NCI-H2081 treated with DMSO at 0.1 percent for 48 hours (cell line): ENCODE measurements at places on chromosomes 12 and 14.
A peak's percentile ranks its signal among the peaks of the same experiment; 100 is the strongest.

DNA sequence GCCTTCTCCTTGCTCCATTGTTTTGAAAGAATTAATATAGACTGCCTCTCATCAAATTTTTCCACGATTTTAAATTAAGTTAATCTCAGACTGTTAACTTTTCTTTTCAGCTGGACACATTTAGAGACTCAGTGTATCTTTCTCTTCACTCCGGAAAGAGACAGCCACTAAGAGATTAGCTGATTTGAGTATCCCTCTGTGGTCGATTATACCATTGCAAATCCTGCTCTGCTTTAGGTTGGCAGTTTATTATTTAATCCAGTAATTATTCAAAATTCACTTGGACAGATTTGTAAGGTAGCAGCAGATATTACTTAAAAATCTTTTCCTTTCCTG is 588 bp upstream of the TWF1 start:
- no peak for DNase-seq

DNA sequence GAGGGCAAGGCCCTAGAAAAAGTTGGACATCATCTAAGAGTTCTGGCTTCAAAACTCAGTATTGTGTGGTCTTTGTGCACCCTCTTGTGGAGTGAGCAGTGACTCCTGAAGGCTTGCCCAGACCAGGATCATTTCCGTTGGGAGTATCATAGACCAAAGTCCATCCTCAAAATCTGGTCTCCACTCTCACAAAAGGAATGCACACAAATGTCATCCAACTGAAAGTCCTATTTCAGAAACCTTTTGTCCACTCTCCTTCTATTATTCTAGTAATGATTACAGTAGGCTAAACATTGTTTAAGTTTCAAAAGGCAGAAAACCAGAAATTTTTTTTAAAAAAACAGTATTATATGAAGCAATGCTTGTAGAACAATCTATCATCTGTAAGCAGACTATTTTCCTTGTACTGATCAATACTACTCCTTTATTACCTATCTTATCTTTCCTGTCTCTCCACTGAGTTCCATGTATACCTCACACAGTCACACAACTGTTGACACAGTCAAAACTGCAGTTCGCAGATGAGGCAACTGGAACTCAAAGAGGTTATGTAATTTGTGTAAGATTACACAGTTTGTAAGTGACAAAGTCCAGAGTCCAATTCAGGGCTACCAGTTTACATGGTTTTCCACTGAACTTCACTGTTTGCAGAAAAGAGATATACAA is 41.4 kb downstream of the COX16 start:
- DNase-seq: peak; percentile 8

DNA sequence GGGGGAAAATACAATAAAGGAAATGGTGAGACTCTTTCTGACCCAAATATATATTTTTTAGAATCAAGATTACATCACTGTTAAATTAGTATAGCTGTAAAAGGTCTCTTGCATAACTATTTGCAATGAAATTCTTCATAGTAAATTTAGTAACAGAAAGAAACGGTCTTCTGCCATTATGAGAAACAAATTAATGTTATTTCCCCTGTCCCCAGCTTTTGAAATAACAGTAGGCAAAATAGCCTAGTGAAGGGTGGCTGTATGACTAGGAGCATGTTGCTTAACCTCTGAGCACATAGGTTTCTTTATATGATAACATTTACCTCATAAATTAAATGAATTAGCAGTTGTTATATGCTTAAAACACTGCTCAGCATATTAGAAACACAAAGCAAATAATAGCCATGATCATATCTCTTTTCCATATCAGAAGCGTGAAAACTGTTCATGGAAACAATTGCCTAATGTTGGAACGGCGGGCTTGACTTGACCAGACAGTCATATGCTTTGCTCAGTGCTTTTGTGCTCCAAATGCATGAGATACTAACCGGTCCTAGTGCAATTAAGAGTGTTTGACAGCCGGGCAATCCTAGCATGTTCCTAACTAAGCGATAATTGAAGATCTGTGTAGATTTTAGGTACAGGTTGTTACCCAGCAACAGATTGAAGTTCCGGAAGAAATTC is 24.0 kb downstream of the BHLHE41 start:
- no peak for DNase-seq

DNA sequence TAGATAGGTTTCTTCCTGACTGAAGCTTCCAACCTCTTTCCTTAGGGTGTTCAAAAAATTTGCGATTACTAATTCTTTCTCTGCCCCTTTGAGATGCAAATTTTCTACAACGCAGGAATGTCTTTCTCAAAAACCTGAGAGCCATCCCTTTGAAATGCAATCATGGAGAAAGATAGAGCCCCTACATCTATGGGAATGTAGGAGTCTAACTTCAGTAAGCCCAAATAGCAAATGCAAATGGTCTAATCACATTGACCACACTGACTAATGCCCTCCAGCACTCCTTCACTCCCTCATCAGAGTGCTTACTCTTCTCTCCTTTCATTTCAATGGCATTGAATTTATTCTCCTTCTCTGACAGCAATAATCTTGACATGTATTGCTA is 107.1 kb downstream of the SLC6A15 start:
- DNase-seq: no peak

- DNase-seq: no peak
Observed at GRCh38 chr12:79406993-79407392, 283.8 kb downstream of the PAWR start.

DNA sequence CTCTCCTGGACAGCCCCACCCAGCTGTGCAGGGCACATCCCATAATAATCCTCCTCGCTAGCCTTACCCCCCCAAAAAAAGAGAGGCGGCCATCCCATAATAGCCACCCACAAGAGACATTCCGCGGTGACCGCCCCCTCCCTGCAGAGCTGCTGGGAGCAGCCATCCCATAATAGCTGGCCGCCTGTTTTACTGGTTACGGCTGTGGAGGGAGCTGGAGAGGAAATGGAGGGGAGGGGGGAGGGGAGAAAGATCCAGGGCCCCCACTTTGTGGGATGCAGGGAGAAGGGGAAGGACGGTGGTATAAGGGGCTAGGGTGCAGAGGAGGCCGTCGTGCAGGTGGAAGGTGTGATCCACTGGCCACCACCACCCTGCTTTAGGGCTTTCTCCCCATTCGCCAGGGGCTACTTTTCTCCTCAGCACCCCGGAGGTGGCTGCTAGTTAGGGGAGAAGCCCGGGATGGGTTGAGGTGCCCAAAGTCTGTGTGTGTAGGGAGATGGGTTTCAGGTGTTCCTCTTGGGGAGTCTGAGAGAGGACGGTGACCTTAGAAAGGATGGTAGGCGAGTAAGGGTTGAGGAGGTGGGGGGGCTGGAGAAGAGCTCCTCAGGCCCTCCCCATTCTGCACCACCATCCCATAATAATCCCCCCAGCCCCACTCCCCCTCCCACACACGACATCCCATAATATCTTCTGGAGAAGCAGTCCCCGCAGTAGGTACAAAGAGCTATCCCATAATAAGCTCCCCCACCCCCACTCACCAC is 6.0 kb upstream of the CHD4 start:
- DNase-seq: peak; percentile 67

- no peak for DNase-seq
Observed at GRCh38 chr12:46187023-46187422, 81.8 kb downstream of the SLC38A1 start.

DNA sequence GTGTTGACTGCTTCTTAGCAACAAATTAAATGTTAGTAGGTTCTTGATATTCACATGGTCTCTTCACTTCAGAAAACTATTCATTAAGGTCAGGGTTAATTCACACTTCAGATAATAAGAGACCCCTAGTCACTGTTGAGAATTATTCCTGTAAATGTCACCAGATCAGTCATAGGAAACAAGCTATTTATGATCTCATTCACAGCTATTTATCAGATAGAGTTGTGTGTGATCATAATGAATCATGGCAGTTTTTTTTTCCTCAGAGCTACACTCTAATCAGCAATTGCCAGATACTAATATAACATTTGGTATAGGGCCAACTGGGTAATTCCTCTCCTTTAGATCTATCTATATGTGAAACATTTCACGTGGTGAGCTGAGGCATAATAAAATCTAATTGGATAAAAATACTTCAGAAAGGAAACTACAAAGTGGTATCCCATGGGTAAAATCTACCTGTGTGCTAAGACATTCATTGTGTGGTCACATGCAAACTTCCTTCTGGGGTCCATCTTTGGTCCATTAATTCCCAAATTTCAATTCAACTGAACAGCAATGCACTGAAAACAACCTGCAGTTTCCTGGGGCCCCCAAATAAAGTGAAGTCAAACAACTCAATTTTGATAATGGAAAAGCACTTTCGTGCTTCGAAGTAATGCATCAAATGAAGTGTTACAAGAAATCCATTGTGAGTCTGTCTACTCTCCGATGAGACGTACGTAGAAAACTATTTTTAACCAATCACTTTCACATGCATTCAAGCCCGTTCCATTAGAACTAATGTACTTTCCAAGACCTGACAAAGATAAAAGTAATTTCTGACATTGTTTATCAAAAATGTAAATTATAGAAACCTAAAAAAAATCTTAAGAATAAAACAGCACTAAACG is 197.0 kb downstream of the ACSS3 start:
- DNase-seq: no peak

DNA sequence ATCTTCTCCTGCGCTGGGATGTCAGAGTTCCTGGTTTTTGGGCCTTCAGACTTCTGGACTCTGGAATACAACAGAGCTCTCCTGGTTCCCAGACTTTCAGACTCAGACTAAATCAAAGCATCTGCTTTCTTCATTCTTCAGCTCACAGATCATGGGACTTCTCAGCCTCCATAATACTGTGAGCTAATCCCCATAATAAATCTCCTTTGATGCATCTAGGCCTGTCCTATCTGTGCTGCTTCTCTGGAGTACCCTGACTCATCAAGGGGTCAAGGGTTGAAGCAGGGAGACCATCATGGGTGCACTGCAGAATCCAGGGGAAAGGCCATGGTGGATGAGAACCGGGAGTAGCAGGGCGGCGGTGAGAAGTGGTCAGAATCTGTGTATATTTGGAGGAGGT is 1094.1 kb upstream of the TMEM132C start:
- no peak for DNase-seq

GRCh38 chr14:101813833-101814232 is 52.3 kb downstream of the PPP2R5C start:
- DNase-seq: no peak

DNA sequence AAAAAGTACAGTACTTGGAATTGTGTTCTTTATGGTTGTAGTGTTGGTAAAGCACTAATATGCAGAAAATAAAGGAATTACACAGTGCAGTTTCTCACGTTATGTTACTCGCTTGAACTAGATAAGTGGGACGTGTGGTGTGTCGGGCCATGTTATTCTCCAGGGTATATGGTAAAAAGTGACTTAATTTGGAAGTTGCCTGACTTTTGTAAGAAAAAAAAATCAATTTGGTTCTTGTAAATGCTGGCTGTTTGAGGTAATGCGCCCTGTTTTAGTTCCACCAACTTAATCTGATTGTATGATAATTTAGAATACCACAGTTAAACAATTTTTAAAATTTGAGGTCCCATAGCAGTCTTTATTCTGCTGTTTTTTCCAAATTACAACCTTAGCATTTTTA is 4.1 kb downstream of the ARF6 start:
- DNase-seq: no peak

DNA sequence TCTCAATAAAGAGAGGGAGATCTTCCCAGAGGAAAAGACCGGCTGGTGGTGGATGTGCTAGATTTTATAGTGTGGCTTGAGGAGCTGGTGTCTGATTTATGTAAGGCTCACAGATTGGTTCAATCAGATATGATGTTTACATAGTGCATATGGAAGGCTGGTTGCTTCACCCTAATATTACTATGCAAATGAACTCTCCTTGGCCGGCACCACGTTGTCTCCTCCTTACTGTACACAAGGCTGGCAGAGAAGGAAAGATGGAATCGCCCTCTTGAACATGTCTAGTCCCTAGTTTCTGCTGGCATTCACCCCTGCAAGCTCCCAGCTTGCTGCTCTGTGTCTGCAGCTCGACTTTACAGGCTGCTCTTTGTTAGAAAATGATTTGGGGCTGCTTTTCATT is 8.9 kb downstream of the FAM186A start:
- no peak for DNase-seq

- DNase-seq: no peak
Observed at GRCh38 chr14:53019406-53019805, 68.6 kb upstream of the FERMT2 start.

- DNase-seq: no peak
Observed at GRCh38 chr12:10154145-10154496, 17.8 kb downstream of the OLR1 start.

- DNase-seq: no peak
Observed at GRCh38 chr12:107660235-107660634, 25.4 kb upstream of the PWP1 start.

- peak; percentile 35 for DNase-seq
Observed at GRCh38 chr14:64823305-64823861, 56.3 kb downstream of the SPTB start.

GRCh38 chr14:53491256-53491883 is 338.2 kb upstream of the DDHD1 start:
- DNase-seq: no peak

- no peak for DNase-seq
Observed at GRCh38 chr14:69755784-69756183, 11.2 kb upstream of the SRSF5 start.

DNA sequence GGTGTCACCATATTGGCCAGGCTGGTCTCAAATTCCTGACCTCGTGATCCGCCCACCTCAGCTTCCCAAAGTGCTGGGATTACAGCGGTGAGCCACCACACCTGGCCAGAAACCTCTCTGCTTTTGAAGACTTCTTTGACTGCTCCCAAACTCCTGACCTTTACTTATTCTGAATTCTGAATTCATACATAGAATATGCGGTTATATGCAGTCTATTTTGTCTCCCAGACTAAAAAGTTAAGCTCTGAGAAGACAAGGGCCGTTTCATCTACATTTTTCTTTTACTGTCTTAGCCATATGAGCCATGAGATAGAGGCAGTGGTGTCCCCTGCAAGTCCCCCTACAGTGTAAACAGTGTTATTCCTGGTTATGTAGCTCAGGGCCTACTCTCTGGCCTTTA is 179.3 kb downstream of the NTF3 start:
- no peak for DNase-seq

DNA sequence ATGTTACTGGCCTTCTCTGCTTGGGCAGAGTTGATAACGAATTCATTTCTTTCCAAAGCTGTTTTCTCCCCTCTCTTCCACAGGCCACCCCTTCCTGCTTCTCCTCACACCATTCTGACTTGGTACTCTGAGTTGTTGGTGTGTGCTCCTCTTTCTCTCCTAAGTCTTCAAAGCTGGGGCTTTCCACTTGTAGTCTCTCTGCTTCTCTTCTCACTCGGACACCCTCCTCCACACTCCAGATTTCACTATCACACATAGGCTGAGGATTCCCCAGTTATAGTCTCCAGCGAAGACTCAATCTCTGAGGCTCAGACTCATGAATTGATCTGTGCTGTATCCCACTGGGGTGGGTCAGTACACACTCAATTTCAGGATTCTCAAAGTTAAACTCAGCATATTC is 201.0 kb downstream of the SSPN start:
- DNase-seq: no peak

DNA sequence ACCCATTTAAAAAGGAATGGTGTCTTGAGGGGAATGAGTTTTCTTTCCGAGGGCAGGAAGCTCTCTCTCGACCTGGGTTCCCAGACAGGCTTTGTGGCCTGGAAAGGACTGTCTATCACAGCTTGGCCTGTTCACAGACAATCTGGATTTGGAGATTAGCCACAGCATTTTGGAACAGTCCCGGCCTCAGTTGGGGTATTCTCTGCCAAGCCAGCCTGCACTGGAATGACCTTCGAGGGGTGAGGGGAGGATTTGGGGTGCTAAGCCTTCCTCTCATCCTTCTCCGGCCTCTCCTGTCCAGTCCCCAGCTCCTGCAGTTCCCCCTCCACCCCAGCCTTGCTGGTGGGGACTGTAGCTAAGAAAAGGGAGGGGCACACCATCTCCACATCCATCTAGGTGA is 13.0 kb downstream of the TBX5 start:
- no peak for DNase-seq

GRCh38 chr12:7344833-7345606 is 41.1 kb downstream of the ACSM4 start:
- no peak for DNase-seq
